ENCODE measurements at places on chromosomes 1 and 21. TPM values are rescaled to one million over a fixed set of nuclear protein-coding genes. Genes with fewer than 3 reads are reported as not detected.
A peak's percentile ranks its signal among the peaks of the same experiment; 100 is the strongest.

KCNJ6 gene
- not detected for total RNA-seq

DNA sequence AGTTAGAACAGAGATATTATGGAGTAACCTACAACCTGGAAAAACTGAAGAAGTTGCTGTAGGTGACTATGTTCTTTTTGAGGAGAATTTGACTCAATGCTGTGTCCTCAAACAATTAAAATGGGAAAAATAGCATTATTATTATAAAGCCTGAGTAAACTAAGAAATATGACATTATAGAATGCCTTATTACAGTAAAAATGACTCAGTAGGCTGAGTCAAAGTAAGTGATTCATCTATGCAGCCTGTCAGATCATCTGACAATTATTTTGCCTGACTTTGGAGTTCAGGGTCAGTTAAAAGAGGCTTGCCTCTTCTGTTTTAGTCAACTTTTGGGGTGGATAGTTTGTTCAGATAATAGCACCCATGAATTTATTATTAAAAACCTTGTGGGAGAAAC is 150.8 kb upstream of the PTGFR start:
- H3K4me3 ChIP-seq = no peak overlapping the region
- no peak for DNase-seq
- H3K27ac ChIP-seq = no peak overlapping the region
- H3K36me3 ChIP-seq = no peaks in the 10 kb centered on the region

PTPN22 gene
- 4.4 TPM for total RNA-seq

DNA sequence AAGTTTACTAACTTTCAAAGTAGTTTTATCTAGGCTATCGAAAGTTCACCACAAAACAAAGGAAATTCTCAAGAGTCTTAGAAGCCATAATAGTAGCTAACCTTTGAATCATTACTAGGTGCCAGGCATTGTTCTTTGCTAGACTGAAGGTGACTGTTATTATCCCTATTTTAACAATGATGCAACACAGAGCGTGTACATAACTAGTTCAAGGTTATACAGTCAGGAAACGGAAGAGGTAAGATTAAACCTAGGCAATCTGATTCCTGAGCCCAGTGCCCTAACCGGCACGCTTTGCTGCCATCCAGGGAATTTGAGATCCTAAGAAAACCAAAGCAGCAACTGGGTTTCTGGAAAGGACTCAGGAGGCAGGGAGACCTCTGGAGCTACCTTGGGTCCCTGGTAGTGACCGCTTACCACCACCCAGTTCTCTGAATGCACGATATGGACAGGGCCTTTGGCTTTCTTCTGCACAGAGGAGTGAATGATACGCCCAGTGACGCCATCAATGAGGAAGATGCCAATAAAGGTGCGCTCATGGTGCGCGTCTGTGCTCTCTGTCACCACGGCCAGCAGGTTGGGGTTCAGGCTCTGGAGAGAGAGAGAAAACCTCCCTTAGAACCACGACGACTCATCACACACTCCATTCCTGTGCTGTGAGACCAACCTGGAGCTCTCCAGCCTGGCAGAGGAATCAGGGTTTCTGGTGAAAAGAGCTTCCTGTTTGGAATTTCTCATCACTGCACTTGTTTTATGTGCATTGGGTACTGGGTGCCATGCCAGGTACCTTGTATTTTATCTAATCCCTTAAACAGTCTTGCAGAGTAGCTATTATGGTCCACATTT is 13.1 kb upstream of the UBR4 start:
- H3K4me3 ChIP-seq = no peak overlapping the region
- no peak overlapping the region for H3K27ac ChIP-seq
- H3K27me3 ChIP-seq = no peaks in the 10 kb centered on the region
- peaks cover 100% of the 10 kb centered on the region for H3K36me3 ChIP-seq
- no peak for DNase-seq

OPTC gene
- total RNA-seq = not detected

DNA sequence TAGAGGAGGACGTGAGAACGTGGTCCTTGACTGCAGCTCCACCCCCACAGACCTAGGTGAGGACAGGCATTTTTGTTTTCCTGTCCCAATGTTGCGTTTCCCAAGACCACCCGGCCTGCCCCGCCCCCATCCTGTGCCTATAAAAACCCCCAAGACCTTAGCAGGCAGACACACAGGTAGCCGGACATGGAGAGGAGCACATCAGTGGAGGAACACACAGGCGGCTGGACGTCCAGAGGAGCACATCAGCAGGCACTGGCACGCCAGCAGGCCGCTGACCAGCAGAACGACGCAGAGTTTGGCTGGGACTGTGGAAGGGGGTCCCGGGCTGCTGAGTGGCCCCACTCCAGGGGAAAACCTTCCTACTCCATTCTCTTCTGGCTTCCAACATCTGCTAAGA is 12.7 kb upstream of the HMGCL start:
- H3K4me3 ChIP-seq = no peak overlapping the region
- DNase-seq = no peak
- no peaks in the 10 kb centered on the region for H3K4me1 ChIP-seq
- no peaks in the 10 kb centered on the region for H3K36me3 ChIP-seq
- no peak overlapping the region for H3K27ac ChIP-seq
- no peaks in the 10 kb centered on the region for H3K27me3 ChIP-seq

DNA sequence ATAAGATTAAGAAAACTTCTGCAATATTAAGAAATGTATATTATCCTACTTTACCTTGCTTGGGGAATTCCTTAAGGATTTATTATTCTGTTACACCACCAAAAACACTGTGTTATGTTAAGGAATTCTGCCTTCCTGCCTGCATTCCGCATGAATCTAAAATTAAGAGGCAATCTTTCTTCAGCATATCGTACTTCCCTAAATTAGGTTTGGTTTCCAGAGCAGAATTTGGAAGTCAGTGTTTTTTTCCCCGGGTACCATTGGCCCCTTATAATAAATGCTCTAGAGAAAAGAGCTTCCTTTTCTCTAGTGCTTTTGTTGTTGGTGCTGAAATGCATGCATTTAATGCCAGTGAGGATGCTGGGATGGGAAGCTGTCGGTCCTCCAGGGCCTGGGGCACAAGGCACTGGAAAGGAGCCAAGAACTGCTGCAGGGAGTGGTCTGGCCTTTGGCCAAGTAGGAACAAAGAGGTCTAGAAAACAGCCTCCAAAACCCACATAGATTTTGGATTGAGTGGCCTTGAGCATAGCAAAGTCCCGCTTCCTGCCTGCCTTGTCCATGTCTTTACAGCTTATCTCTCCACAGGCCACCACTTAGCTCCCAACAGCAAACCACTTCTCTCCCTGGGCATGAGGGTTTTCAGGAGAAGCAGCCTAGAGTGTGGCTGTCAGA is 69.9 kb downstream of the RRAGC start:
- H3K27me3 ChIP-seq = no peaks in the 10 kb centered on the region
- no peaks in the 10 kb centered on the region for H3K4me1 ChIP-seq
- no peak overlapping the region for H3K27ac ChIP-seq

GRCh38 chr1:191306916-191307315 is 829.3 kb upstream of the BRINP3 start:
- no peaks in the 10 kb centered on the region for H3K27me3 ChIP-seq
- H3K36me3 ChIP-seq = no peaks in the 10 kb centered on the region
- no peak overlapping the region for H3K27ac ChIP-seq
- H3K4me1 ChIP-seq = no peaks in the 10 kb centered on the region
- DNase-seq = no peak

DNA sequence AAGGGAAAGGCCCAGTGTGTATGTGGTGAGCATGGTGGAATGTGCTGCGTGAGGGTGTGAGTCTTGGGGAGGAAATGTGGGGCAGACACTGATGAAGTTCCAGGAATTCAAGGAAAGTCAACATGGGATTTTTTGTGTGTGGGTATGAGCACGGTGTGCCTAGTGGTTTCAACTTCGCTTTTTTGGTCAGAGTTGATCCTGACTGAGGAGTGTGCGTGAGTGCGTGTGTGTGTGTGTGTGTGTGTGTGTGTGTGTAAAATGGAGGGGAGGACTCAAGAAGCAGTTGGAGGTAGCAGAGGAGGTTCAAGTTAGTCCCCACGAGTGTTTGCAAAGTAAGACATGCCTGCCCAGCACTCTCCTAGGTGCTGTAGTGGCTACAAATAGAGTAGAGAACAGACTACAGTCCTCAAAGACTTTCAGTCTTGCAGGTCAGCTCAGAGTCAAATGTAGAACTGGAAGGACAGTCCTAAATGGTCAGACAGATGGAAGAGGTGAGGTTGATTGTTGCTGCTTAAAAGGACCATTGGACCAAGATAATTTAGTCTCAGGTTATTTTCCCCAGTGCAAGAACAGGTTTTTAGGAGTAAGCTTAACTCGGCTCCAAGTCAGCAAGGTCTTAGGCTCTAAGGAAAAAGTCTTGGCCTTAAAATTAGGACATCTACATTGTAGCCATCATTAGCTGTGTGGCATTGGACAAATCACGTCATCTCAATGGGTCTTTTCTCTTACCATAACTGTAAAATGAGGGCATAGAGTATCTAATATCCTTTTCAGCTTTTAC is 25.0 kb downstream of the SLAMF1 start:
- no peaks in the 10 kb centered on the region for H3K27me3 ChIP-seq
- DNase-seq = no peak
- no peaks in the 10 kb centered on the region for H3K4me1 ChIP-seq

- H3K36me3 ChIP-seq = no peaks in the 10 kb centered on the region
- DNase-seq = no peak
- H3K4me3 ChIP-seq = no peak overlapping the region
- H3K27me3 ChIP-seq = no peaks in the 10 kb centered on the region
- no peaks in the 10 kb centered on the region for H3K4me1 ChIP-seq
- no peak overlapping the region for H3K27ac ChIP-seq
These were observed 106.5 kb upstream of the EDEM3 start for GRCh38 chr1:184860985-184861754.

- H3K27me3 ChIP-seq = no peaks in the 10 kb centered on the region
- H3K36me3 ChIP-seq = no peaks in the 10 kb centered on the region
- H3K4me1 ChIP-seq = no peaks in the 10 kb centered on the region
- no peak overlapping the region for H3K27ac ChIP-seq
- DNase-seq = no peak
These were observed 11.5 kb upstream of the LAPTM5 start for GRCh38 chr1:30768830-30769718.

NTRK1 gene
- 0.42 TPM for total RNA-seq

DNA sequence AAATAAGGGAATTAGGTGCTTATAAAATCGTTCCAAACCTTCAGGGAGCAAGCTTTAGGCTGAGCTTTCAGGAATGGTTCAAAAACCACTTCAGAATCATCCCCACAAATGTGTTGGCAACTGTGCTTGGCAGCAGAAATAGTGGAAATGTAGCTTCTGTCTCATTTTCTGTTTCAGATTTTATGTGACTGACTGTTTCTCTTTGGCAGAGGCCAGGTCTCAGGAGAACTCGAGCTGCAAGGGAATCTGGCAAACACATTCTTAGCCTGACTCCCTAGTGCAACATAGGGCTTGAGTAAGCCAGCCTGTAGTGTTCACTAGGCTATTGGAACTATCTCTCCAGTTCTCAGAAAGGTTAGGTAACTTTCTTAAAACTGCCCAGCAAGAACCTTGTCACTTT is 128.6 kb downstream of the PLA2G4A start:
- no peaks in the 10 kb centered on the region for H3K36me3 ChIP-seq
- peak; percentile 10 for DNase-seq
- H3K27ac ChIP-seq = no peak overlapping the region
- H3K4me3 ChIP-seq = no peak overlapping the region
- no peaks in the 10 kb centered on the region for H3K4me1 ChIP-seq

- H3K27me3 ChIP-seq = no peaks in the 10 kb centered on the region
- no peak overlapping the region for H3K27ac ChIP-seq
- no peaks in the 10 kb centered on the region for H3K36me3 ChIP-seq
- no peak overlapping the region for H3K4me3 ChIP-seq
- DNase-seq = no peak
- H3K4me1 ChIP-seq = no peaks in the 10 kb centered on the region
These were observed 11.9 kb downstream of the FASLG start for GRCh38 chr1:172670791-172671190.

- H3K27me3 ChIP-seq = no peaks in the 10 kb centered on the region
- no peaks in the 10 kb centered on the region for H3K36me3 ChIP-seq
These were observed 17.1 kb downstream of the KCNJ6 start for GRCh38 chr21:37899146-37899545.

DNA sequence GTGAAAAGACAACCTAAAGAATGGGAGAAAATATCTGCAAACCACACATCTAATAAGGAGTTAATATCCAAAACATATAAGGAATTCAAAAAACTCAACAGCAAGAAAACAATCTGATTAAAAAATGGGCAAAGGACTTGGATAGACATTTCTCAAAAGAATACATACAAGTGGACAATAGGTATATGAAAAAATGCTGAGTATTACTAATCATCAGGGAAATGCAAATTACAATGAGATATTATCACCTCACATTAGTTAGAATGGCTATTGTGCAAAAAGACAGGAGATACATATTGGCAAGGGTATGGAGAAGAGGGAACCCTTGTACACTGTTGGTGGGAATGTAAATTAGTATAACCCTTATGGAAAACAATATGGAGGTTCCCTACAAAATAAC is 44.9 kb downstream of the TRMT1L start:
- no peaks in the 10 kb centered on the region for H3K36me3 ChIP-seq
- H3K4me3 ChIP-seq = no peak overlapping the region
- H3K4me1 ChIP-seq = no peaks in the 10 kb centered on the region
- no peak overlapping the region for H3K27ac ChIP-seq
- H3K27me3 ChIP-seq = no peaks in the 10 kb centered on the region

DNA sequence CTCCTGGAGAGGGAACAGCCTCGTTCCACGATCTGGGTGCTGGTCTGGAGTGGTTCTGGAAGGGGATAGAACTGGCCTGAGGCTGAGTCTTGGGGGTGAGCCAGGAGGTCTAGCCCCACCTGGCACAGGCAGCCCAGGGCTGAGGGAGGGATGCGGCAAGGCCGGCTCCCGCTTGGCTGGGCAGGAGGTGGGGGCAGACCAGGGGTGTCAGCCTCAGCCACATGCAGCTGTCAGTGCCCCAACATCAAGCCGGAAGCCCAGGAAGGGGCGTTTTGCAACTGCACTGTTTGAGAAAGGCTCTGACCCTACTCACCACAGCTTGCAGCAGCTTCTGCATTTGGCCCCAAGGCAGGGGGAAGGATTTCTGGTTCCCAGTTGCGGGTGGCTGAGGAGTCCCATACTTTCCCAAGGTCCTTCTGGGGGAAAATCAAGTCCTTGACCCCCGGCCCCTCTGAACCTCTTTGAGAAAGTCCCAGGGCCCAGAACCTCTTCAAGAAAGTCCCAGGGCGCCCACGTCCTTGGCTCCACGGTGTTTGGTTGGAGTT is 2.0 kb downstream of the EFHD2 start:
- H3K4me1 ChIP-seq = peaks cover 16% of the 10 kb centered on the region
- no peak overlapping the region for H3K27ac ChIP-seq
- H3K4me3 ChIP-seq = peak overlapping the region; percentile 85
- H3K36me3 ChIP-seq = no peaks in the 10 kb centered on the region
- no peaks in the 10 kb centered on the region for H3K27me3 ChIP-seq

OLFML2B gene
- 18.6 TPM for total RNA-seq

GRCh38 chr1:54499360-54500106 is 48.5 kb upstream of the ACOT11 start:
- DNase-seq = no peak
- H3K27ac ChIP-seq = no peak overlapping the region
- H3K36me3 ChIP-seq = no peaks in the 10 kb centered on the region
- H3K4me3 ChIP-seq = peak overlapping the region; percentile 34
